Tongue (tissue), 3 donors: ENCODE measurements at places on chromosomes 1 and 21. TPM values are rescaled to one million over a fixed set of nuclear protein-coding genes. Genes with fewer than 3 reads are reported as not detected.
A peak's percentile ranks its signal among the peaks of the same experiment; 100 is the strongest.

DNA sequence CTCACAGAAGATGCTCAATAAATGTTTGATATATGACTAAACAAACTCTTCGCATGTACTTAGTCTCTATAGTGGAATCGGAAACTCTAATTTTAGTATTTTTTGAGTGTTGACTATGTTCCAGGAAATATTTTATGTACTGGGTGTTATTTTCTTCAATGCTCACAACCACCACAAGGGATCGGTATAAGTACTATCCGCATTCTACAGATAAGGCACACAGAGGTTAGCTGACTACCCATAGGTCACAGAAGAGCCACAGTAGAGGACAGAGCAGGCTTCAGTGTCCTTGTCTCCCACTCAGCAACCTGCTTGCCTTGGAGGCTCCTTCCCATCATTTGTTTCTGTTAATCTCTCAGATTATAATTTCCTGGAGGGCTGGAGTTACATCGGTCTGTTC lies 451.3 kb downstream of the OMA1 start:
- no peak for DNase-seq

- no peak for DNase-seq
These were observed 167.9 kb upstream of the RUNX1 start for GRCh38 chr21:35216996-35217395.

CRABP2 gene
- 53.1 TPM for total RNA-seq

FCMR gene
- total RNA-seq: 4.4 TPM

DNA sequence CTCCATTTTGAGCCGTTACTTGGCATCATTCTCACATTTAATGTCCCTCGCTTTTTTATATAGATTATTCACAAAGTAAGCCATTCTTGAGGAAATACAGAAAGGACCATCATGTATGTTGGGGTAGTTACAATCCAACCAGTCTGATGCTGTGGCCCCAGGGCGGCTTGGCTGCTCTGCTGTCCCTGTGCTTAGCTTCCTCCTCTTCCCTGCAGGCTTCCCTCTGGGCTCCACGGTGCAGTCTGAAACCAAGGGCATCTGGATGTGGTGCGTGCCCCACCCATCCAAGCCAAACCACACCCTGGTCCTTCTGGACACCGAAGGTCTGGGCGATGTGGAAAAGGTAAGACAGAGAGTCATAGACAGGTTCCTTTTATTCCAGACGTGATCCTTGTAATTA lies 5.5 kb downstream of the GBP6 start:
- DNase-seq: no peak

DNA sequence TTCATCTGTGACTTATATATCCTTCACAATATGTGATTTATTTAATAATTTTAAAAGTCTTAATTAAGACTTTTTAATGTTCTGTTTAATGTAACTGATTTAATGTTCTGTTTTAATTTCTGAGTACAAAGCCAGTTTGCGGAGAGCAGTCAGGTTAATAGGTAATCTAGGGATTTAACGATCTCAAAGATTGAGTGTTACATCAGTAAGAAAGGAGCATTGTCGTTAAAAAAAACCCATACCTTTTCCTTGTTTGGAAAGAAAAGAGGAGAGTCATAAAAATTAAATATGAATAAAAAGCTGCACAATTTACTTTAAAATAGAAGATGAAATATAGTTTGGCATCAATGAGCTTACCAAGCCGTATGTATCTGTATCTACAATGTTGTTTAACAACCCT lies 621.4 kb downstream of the KIF26B start:
- DNase-seq: no peak

- DNase-seq: no peak
These were observed 52.4 kb downstream of the HNRNPR start for GRCh38 chr1:23291706-23292105.

- no peak for DNase-seq
These were observed 725 bp downstream of the CR1L start for GRCh38 chr1:207645635-207646081.

SLC2A5 gene
- total RNA-seq: 15.9 TPM

GRCh38 chr1:171220081-171220420 lies 28.2 kb upstream of the FMO1 start:
- DNase-seq: no peak

DNA sequence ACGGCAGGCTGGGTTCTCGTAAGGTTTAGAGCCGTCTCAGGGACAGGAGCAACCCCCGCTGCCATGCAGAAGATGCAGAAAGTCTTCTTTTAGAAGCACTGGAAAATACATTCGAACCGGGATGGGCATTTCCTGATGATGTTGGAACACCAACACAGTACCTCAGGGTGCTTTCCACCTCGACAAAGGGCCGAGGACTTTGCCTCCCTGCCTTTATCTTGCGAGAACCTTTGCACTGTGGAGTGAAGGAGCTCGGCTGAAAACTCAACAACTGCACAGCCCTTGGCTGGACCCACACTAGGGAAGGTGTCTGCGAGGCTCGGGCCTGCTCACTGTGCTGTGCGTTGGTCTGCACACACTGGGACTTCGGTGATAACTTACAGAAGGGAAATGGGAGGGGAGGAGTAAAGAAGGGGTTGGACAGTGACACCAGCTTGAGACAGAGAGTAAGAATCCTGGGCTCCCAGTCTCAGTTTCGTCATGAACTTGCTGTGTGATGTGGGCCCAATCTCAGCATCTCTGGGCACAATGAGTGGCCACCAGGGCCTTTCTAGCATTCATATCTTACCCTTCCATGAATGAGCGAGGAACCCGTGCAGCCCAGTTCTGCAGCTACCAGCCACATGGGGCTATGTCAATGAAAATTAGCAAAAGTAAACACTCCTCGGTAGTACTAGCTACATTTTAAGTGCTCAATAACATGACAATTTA lies 18.2 kb downstream of the RCAN1 start:
- DNase-seq: no peak

DNA sequence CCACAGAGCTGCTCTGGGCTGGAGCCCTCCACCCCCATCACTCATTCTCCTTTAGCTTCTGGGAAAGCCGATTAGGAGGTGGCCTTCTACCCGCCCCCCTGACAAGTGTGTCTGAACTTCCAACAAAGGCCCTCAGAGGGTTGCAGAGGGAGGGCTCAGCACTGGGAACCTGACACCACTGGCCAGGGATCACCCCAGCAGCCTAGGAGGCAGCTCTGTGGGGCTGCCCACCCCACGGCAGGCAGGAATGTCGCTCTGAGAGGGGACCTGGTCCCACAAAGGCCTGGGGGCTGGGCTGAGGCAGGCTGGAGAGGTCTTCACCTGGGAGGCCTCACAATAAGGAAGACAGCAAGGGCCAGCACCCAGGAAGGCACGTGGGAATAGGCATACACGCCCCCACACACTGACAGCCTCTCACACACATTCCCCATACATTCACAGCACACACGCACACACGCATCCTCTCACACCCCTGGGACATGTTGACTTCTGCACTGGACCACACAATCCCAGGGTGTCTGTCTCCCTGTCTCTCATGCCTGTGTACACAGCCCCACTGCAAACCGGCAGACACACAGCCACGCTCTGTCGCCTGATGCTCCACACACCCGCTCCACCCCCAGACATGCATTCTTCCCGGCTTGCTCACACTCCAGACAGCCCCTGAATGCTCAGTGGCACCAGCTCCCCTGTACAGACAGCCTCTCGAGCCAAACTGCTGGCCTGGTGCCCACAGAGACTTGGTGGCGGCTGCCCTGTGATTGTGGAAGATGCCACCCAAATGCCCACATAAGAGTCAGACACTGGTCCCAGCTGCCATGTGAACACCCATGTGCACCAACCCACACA lies 30.7 kb downstream of the DMBX1 start:
- DNase-seq: peak; percentile 21

GBP5 gene
- total RNA-seq: 0.72 TPM

DNA sequence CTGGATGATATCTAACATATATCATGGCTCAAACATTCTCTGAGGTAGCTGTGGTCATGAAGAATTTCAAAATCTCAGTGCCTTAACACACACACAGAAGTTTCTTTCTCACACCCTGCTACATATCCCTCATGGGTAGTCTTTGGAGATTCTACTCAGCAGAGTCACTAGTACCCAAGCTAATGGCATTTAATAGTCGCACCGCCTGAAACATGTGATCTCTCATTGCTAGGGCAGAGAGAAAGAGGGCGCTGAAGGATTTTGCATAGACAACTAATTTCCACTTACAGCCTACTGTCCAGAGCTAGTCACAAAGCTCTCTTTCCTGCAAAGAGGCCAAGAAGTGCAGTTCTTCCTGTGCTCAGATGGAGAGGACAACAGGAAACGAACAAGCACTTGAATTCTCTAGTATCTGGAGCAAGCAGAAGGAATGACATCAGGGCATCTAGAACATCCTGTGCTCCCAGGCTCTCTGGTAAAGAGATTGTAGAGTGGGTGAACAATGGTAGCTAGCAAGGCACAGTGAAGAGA lies 183.4 kb upstream of the PTBP2 start:
- DNase-seq: peak; percentile 66

- no peak for DNase-seq
These were observed 131.5 kb upstream of the LMO4 start for GRCh38 chr1:87197156-87197555.

- peak; percentile 95 for DNase-seq
These were observed 146.9 kb downstream of the AJAP1 start for GRCh38 chr1:4801192-4801924.

- no peak for DNase-seq
These were observed 77.6 kb downstream of the MORN1 start for GRCh38 chr1:2313651-2314261.

RGS13 gene
- 0.10 TPM for total RNA-seq

- no peak for DNase-seq
These were observed 38.7 kb downstream of the CHAF1B start for GRCh38 chr21:36423771-36424433.

DNA sequence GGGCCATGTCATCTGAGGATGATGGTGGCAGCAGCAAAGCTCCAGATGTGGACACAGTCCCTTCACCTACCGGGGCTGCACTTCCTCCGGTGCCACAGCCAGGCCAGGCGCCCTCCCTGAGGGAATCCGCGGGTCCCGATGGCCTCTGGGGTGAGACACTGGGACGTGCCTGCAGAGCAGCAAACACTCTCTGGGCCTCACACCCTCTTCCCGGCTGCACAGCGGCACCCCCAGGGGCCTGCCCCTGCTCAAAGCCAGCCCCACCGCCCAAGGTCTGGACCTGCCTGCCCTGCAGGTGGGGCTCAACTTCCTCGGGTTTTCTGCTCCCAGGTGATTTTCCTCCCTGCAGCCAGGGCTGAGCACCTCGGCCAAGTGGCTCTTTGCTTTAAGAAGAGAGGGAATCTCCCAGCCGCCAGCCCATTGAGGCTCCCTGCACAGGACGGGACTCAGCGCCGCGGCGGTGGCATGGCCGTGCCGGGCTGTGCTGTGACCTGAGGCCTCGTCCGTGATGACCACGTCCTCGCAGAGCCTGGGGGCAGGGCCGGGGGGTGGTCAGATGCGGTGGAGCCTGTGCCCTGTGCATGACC lies 21.3 kb upstream of the COL18A1 start:
- no peak for DNase-seq

GRCh38 chr1:150237746-150238145 lies 1.8 kb upstream of the ANP32E start:
- no peak for DNase-seq

DNA sequence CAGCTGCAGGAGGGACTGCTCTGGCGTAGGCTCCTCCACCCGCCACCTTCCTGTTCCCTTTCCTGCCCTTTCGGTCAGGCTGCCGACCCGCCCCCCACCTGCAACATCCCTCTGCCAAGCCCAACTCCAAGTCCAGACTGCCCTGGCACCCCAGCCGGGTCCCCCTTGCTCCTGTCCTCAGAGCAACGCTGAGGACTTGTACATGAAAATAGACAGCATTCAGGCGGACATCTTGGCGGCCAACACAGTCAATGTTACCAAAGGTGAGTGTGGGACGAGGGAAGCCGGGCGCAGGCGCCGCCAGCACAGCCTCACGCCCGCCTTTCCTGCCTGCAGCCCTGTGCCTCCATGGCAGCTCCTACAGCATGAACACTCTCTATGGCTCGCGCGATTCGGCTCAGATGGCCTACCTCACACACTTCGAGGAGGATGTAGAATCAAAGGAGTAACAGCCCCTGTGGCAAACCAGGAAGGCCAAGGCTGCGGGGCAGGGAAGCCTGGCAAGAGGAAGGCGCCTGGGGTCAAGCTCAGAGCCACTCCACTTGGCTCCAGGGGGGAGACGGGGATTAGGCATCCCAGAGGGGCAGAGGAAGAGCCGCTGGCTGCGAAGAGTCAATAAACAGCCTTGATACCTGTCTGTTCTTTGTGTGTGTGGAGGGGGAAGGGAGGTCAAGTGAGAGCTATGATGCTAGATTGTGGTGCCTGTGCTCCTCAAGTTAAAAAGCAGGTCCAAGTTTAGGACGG lies 5.8 kb downstream of the RNU5D-1 start:
- no peak for DNase-seq

WNT4 gene
- 7.7 TPM for total RNA-seq

GRCh38 chr1:173661271-173661670 lies 8.4 kb downstream of the ANKRD45 start:
- DNase-seq: no peak

- no peak for DNase-seq
These were observed 35.3 kb downstream of the CLCA4 start for GRCh38 chr1:86582161-86582560.

LORICRIN gene
- total RNA-seq: not detected

PIGK gene
- 32.7 TPM for total RNA-seq

TMPRSS3 gene
- 0.21 TPM for total RNA-seq

BCAN gene
- 1.5 TPM for total RNA-seq

- no peak for DNase-seq
These were observed 10.3 kb downstream of the AGO1 start for GRCh38 chr1:35893051-35893879.

TNFRSF4 gene
- total RNA-seq: 2.9 TPM

DNA sequence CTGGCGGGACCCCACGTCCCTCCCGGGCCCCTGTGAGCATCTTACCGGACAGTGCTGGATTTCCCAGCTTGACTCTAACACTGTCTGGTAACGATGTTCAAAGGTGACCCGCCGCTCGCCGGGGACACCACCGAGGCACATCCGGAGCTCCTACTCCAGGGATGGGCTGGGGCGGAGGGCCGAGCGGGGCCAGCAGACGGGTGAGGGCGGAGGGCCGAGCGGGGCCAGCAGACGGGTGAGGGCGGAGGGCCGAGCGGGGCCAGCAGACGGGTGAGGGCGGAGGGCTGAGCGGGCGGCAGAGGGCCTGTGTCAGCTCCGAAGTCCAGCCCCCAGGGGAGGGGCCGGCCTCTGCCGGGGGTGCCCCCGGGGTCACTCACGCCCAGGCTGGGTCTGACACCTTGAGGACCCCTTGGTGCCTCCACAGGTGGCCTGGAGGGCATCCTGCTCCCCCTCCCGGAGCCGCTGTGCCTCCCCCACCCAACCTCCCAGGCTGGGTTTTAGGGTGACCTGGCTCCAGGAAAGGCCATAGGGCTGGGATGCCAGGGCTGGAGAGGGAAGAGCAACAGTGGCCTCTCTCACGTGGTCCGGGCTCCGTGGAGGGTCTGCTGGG lies 5.7 kb upstream of the TTLL10 start:
- DNase-seq: no peak

- DNase-seq: no peak
These were observed 112.9 kb downstream of the GREM2 start for GRCh38 chr1:240499012-240499411.

DNA sequence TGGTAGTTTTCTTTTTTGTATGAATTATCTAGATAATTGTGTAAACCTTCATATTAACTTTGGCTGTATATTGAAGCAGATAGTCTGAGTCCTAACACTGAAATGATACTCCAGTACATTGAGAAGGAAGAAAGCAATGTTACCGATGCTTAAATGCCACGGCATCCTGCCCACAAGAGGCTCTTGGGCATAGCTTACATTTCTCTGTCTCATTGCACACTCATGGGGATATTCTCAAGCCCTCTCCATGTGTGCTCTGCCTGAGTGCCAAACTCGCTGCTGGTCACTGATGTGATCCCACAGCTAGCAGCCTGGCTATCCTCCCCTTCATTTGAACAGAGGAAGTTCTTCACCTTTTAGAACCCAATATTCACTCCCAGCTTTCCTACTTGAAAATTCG lies 179.4 kb downstream of the TGFB2 start:
- DNase-seq: peak; percentile 64

- DNase-seq: no peak
These were observed 28.9 kb upstream of the H3-3A start for GRCh38 chr1:226033582-226033981.
